Large intestine (tissue), 12 donors: ENCODE measurements at places on chromosomes 12 and 14.

GRCh38 chr12:29634057-29634456, 136.6 kb upstream of the OVCH1 start:
- no peak for DNase-seq

- no peak for DNase-seq
Observed at GRCh38 chr12:48999371-49000131, at the start of gene DDN. DDN (minus strand) TSS chr12:48999375; CDS start chr12:48999287, 88 bp downstream.

DNA sequence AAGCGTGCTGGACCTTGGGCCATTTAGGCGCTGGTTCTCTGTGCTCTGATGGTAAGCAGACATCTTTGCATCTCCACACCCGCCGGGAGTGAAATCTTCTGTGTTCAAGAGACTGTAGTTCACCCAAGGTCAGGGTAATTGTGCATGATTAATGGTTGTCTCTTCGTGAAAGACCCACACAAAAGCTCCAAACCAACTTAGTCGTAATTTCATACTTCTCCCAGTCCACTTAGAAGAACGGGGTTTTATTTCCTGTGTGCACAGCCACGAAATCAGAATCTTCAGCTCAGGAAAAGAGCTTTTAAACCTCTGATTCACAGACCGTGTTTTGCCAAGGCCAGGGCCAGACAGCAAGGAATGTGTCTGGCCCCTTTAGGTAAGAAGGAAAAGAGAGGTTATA, 640.9 kb downstream of the MED13L start:
- no peak for DNase-seq

GRCh38 chr14:31902945-31903646, 174.0 kb upstream of the ARHGAP5 start:
- DNase-seq = peak; percentile 46

GRCh38 chr12:131074221-131075083, 120.7 kb downstream of the ADGRD1 start:
- peak; percentile 42 for DNase-seq

GRCh38 chr12:80219345-80219744, 120.0 kb downstream of the OTOGL start:
- peak; percentile 74 for DNase-seq

DNA sequence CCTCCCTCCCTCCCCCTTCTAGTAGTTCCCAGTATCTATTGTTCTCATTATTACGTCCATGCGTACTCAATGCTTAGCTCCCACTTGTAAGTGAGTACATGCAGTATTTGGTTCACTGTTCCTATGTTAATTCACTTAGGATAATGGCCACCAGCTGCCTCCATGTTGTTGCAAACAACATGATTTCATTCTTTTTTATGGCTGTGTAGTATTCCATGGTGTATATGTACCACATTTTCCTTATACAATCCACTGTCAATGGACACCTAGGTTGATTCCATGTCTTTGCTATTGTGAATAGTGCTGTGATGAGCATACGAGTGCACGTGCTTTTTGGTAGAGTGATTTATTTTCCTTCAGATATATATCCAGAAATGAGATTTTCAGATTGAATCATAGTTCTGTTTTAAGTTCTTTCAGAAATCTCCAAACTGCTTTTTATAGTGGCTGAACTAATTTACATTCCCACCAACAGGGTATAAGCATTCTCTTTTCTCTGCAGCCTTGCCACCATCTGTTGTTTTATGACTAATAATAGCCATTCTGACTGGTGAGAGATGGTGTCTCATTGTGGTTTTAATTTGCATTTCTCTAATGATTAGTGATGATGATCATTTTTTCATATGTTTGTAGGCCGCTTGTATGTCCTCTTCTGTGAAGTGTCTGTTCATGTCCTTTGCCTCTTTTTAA, 17.9 kb upstream of the CLEC7A start:
- DNase-seq = no peak

DNA sequence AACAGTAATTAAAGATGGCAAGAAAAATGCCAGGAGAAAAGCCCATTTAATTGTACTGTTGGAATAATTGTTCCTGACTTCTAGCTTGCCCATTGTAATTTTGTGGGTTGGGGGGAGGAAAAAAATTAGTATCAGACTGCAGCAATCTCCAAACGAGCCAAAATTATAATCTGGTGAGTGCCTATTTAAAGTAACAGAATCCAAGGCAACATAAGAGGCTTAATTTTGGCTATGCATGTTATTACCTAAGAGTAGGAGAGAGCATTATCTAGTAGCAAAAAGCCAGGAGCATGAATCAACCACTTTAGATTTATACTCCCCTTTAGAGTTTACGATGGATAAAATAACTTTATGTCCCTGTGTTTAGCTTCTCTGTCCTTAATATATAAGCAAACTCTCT, 14.6 kb upstream of the DENND5B start:
- no peak for DNase-seq

DNA sequence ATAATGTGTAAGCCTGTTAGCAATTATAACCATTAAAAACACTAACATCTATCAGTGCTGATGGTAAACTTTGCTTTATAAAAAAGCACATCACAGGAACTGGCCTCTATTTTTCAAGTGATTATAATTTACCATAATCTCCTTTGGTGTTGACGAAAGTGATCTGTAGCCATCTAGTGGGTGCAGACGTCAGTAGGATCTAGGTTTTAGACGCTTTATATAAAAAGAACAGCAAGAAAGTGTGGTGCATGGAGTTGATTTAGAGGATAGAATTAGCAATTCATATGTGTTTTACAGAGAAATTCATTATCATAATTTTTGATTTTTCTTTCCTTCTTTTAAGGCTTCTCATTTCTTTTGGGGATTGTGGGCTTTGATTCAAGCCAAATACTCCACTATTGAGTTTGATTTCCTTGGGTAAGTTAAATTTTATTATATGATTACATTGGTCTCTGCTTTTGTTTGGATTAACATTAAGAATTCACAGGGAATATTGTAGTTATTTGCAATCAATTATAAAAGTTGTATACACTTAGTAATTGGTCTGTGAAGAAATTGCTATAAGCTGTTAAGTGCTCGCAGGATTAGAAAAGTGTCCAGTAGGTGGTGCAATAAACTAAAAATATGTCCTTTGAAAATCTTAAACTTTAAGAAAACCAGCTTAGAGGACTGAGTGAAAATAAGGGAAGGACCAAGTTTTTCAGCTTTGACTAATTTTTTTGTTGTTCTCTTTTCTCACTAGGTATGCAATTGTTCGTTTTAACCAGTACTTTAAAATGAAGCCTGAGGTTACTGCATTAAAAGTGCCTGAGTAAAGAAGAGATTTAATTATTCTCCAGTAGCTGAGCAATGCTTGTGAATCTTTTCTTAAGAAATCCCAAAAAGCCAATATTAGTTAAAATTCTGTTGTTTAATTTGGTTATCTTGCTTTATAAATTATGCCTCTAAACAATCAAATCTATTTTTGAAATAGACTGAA, 59.5 kb downstream of the ETNK1 start:
- DNase-seq = no peak

- no peak for DNase-seq
Observed at GRCh38 chr14:103894723-103895059, 33.6 kb upstream of the TDRD9 start.

DNA sequence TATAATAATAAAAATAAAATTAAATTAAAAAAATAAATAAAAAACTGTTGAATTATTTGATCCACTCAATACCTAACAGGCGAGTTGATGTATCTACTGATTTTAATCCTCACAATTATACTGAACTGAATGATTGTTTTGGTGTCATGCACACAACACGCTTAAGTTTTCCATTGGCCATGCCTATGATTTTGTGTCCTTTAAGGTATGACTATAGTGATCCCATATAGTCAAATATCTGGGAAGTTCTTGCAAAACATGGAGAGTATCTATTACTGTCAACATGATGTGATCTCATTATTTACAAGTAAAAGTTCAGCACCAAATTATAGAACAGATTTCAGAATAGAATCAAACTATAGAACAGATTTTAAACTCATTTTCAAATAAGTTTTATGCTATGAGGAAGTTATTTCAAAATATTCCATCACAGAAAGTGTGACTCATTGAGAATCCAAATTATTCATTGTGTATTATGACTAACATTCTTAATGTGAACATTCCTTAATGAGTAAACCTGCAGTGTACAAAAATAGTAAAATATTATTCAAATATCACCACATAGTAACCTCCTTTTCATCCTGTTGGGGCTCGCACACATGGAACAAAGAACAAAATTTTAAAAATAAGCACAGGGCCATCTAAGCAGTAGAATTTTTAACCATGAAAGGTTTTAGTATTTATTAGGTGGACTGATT, 190.4 kb downstream of the SLC25A21 start:
- no peak for DNase-seq

DNA sequence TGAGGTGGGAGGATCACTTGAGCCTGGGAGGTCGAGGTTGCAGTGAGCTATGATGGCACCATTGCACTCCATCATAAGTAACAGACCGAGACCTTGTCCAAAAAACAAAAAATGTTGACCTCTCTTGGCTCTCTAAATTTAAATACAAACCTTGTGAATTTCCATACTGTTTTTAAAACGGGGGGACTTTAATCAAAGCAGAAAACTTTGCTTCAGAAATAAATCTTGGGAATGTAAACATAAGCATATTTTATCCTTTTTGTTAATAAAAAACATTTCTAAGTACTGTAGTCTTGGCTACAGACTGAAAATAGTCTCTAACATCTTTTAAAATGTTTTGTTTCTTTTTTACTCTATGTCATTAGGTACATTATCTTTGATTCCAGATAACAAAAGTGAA, 130.7 kb upstream of the RASSF8 start:
- no peak for DNase-seq

DNA sequence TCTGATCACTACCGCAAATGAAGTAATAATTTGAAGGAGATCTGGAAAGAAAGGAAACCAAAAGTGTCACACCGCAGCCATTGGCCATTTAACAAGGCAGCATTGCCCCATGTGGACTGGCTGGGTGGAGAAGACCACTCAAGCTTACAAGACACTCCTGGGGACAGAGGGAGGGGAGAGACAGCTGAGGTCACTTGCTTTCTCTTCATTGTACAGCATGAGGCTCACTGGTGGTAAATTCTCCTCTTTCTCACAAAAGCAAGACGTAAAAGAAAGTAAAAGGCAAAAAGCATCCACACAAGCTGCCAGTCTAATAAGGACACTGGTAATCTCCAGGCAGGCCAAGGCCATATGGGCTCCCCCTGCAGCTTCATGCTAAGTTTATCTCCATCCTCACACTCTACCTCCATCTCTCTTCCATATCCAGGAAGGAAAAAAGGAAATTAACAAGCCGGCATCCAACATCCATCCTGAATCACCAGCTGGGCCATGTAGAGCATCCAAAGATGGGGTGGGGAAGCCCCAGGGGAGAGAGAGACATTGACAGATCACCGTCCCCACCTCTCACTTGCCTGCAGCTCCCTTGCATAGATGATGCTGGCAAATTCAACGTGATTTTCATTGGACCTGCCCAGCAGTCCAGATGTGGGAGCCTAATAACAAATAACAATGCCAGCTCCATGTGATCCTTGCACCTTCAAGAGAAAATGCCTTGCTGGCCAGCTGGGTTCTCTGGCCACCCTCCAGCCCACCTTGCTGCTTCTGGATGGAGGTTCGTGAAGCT, 100.6 kb downstream of the DPF3 start:
- no peak for DNase-seq

DNA sequence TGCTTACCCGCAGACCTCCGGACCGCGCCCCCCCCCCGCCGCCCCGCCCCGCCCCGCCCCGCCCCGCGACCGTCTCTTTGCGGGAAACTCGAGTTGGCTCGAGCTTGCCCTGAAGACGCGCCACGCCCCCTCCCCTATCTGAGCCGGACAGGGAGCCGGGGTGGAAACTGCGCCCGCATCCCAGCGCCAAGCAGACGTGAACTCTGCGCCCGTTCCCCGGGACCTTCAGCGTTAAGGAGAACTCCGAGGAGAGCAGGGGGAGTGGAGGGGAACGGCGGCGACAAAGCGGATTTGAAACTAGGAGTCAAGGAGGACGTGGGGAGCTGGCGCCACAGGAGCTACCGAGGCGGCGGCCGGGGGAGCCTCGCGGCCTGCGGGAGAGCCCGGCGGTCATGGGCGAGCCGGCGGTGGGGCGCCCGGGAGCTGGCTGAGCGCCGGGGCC, at the start of gene KCNK13:
Gene KCNK13 (plus strand): TSS at position 310 of the 442 bp plus-strand sequence. CDS start 212 bp downstream, outside the sequence.
- DNase-seq = no peak

GRCh38 chr12:15662983-15663659, 126.1 kb downstream of the EPS8 start:
- DNase-seq = no peak

DNA sequence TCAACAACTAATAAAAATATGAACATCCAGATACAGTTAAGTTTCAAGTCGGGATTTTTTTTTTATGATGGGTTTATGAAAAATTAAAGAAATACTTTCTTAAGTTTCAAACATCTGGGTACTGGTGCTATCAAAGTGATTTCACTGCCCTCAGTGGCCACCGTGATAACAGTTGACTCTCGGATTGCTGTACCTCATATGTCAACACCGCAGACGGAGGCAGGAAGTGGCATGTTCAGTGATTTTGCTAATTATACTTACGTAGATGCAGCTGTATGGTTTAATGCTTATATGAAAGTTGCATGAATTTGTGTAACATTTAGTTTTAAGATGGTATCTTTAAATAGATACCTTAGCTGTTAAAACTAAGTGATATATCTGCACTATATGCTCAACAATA, 20.8 kb upstream of the FBLN5 start:
- no peak for DNase-seq
